Mucosa of gallbladder (tissue), 1 donor: ENCODE measurements at places on chromosomes 11 and 22. TPM values are rescaled to one million over a fixed set of nuclear protein-coding genes. Genes with fewer than 3 reads are reported as not detected.

FBLN1 gene
- total RNA-seq, result 427 TPM

PARVG gene
- 23.3 TPM for total RNA-seq

MYOD1 gene
- total RNA-seq, result not detected

TCN2 gene
- 186 TPM for total RNA-seq

MIAT gene
- total RNA-seq, result 2.7 TPM

CDC42EP2 gene
- 21.5 TPM for total RNA-seq

MYO7A gene
- 21.0 TPM for total RNA-seq

LYVE1 gene
- total RNA-seq, result 19.7 TPM

SCUBE2 gene
- 22.0 TPM for total RNA-seq

OR51B5 gene
- total RNA-seq, result 0.37 TPM

PANX3 gene
- total RNA-seq, result not detected

OR51E1 gene
- total RNA-seq, result 0.37 TPM

MYO18B gene
- 0.06 TPM for total RNA-seq

LRRC74B gene
- not detected for total RNA-seq
